ENCODE measurements at places on chromosomes 5 and 9.

GRCh38 chr9:136628268-136628667 is 34.4 kb upstream of the EGFL7 start:
- DNase-seq = no peak

DNA sequence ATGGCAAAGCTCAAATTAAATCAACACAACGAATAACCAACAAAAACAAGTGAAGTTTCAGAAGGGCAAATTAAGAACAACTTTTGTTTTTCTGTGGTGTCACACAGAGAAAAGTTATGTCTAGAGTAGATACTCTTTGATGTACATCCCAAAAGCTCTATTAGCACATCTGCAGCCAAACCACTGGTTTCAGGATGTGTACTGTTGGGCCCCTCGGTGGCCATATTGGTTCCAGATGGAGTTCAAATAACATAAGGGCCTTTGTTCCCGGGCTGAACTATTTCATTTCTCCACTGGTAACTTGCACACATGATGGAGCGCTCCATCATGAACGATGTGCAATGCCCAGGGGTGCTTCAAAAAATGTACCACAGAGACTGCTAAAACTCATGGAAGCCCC is 126.1 kb downstream of the SEMA5A start:
- no peak for DNase-seq

GRCh38 chr5:6215891-6216290 is 162.5 kb downstream of the MED10 start:
- peak; percentile 35 for DNase-seq

- peak; percentile 75 for DNase-seq
Observed at GRCh38 chr9:91077624-91078368, 276.2 kb downstream of the SYK start.

GRCh38 chr5:155727512-155728145 is 599.3 kb upstream of the SGCD start:
- no peak for DNase-seq

- no peak for DNase-seq
Observed at GRCh38 chr5:138901716-138902115, 26.6 kb upstream of the LRRTM2 start.

- no peak for DNase-seq
Observed at GRCh38 chr5:129716235-129716634, 31.7 kb upstream of the MINAR2 start.

GRCh38 chr5:78983601-78984438 is 1.3 kb downstream of the ARSB start:
- DNase-seq = no peak

DNA sequence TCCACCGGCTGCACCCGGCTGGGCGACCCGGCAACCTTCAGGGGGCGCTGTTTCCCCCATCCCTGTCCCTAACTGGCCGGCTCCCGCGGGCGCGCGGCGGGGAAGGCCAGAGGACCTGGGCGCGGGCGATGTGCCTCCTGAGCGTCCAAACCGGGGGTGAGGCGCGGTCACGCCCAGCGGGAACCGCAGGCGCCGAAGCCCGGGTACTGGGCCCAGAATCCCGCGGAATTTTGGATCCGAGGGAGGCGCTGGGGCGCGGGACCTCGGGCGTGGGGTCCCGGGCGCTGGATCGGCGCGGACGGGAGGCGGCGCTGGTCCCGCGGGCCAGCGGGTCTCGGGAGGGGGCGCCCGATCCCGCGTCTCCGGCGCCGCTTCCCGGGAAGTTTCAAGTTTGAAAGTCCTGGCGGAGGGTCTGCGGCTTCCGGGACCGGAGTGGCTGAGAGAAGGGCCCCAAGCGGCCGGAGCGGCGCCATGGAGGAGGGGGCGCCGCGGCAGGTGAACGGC is at the start of gene PKN3:
TSS of gene PKN3 (plus strand) at position 59 of the 504 bp plus-strand sequence. CDS start at position 472, 413 bp downstream.
- DNase-seq = peak; percentile 94

DNA sequence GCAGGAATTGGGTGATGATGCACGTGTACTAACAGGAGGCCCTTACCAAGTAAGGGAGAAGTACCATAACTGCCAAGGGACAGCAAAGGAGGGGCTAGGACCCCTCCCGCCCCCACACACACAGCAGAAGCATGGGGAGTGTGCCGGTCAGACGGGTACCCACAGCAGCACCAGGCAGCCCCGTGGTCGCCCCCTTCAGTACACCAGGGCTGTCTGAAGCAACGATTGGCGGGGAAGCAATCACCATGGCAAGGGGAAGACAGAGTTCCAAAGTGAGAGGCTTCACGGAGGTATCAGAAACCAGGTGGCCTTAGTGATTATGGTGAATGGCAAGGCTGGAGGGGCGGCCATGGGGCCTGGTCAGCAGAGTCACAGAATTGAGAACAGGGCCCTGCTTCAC is 72.2 kb downstream of the CAMSAP1 start:
- DNase-seq = no peak

Measured in islet precursor cell (in vitro differentiated cells).